ENCODE measurements at places on chromosomes 12 and 14.

DNA sequence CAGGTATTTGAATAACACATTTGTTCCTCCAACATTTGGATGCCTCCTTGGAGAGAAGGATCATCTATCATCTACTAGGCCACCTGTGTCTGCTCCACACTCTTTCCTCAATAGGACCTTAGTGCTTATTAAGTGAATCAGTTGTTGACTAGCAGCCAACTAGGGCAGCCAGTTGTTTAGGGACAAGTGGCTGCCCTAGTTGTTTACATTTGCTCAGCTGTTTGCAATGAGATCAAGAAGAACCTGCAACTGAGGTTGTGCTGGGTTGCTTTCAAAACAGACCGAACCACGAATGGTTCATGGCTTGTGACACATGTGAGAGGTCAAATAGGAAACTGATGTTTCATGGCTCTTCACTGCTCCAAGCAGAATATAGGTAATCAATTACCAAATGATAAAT, 53.8 kb downstream of the TMCC3 start:
- DNase-seq, result no peak

DNA sequence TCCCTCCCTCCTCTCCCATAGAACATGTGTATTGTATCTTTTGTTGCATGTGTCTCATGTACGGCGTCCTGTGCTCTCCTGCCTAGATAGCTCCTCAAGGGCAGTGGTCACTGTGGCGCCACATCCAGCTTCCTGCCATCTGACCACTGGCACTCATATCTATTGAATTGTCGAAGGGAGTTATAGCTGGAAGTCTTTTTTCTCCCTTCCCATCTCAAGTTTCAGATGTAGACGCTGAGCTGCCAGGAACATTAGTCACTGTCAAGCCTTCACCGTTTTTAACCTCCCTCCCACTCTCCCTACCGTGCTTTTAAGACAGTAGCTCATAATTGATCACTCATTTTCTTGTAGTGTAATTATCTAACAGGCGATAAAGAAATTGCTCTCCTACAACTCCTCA, 33.0 kb downstream of the MTHFD1 start:
- no peak for DNase-seq

- no peak for DNase-seq
Measured at GRCh38 chr12:11130999-11131398, 3.4 kb downstream of the TAS2R30 start.

DNA sequence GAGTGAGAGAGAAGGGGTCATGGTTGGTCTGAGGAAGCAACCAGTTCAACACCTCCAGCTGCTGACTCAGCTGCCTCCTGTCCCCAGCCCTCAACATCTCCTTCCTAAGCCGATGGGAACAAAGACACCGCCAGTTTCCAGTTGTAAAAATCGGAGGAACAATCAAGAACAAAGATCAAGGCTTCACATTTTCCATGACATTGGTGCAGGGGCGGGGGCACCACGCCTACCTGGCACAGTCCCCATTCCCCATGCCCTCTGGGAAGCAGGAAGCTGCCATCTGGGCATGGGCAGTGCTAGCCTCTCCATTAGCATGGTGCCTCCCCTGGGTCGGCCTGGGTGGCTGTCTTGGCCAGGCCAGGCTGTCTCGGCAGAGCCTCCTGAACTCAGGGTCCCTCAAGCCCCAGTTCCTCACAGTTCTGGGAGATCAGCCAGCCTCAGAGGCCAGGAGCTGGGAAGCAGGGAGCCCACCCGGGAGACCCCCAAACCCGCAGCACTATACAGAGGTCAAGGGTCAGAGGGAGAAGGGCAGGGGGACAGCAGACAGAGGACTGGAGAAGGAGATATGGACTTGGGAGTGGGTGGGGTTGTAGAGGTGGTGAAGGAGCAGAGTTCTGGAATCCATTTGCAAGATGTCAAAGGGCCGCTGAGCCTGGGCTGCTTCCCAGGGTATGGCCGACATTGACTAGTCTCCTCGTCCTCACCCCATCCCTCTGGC, 19.6 kb upstream of the TMEM106C start:
- DNase-seq, result no peak

- DNase-seq, result no peak
Measured at GRCh38 chr14:46198676-46199075, 452.9 kb downstream of the RPL10L start.

- no peak for DNase-seq
Measured at GRCh38 chr14:50028458-50028857, 87.9 kb downstream of the VCPKMT start.

DNA sequence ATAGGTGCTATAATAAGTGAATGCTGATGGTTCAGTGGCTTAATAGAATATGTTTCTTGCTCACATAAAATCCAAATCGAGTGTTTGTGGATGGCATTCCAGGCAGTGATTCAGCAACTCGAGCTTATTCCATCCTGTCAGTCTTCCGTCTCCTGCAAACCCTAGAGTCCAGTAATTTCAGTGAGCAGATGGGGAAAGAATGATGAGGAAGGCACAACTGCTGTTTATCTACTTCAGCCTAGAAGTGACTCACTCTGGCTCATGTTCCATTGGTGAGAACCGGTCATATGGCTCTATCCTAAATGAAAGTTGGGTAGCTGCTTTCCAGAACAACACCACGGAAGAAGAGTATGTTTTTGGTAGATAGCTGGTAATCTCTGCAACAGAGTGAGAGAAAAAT, 421.8 kb upstream of the PDE3A start:
- DNase-seq, result no peak

GRCh38 chr12:3518902-3519301, 27.9 kb downstream of the PRMT8 start:
- no peak for DNase-seq

DNA sequence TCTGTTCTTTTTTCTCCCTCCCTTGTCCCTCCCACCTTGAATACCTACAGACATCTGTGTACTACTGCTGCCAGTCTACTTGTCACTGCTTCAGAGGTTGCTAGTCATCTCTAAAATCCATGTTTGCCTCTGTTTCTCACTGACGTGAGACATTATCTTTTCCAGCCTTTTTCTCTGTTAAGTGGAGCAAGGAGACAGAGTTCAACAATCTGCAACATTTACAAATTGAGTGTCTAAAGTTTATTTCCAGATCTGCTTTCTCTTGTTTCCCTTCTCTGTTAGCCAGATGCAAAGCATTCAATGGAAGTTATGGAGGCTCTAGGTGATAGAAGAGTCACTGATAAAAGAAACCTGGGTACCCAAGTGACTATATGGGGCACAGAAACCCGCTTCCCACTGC, 47.5 kb upstream of the CNTN1 start:
- no peak for DNase-seq

DNA sequence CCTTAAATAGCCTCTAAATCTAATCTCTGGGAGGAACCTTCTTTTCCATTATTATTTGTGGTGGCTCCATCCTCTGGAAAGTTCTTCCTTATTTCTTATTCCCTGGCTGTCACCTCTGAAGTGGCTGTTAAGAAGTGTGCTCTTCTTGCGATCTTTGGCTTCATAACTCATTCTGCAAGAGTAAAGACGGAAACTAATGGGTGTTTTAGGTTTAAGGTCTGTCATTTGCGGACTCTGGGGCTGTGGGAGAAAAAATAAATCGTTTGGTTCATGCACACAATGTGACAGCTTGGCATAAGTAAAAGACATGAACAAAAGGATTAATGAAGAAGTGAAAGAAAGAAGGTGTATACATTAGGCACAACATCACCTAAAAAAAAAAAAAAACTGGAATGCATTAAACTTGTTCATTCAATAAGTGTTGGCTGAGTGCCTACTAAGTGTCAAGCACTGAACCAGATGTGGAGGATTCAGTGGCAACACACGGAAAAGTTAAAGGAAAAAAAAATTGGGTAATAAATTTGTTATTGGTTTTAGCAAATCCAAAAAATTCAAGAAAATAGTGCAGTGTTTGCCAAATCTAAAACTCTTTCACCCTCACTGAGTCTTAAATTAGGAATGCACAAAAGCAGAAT, 99.5 kb downstream of the ERGIC2 start:
- DNase-seq, result no peak

- no peak for DNase-seq
Measured at GRCh38 chr12:88896958-88897357, 316.7 kb upstream of the KITLG start.

GRCh38 chr14:75331471-75331870, 52.8 kb downstream of the FOS start:
- DNase-seq, result no peak

DNA sequence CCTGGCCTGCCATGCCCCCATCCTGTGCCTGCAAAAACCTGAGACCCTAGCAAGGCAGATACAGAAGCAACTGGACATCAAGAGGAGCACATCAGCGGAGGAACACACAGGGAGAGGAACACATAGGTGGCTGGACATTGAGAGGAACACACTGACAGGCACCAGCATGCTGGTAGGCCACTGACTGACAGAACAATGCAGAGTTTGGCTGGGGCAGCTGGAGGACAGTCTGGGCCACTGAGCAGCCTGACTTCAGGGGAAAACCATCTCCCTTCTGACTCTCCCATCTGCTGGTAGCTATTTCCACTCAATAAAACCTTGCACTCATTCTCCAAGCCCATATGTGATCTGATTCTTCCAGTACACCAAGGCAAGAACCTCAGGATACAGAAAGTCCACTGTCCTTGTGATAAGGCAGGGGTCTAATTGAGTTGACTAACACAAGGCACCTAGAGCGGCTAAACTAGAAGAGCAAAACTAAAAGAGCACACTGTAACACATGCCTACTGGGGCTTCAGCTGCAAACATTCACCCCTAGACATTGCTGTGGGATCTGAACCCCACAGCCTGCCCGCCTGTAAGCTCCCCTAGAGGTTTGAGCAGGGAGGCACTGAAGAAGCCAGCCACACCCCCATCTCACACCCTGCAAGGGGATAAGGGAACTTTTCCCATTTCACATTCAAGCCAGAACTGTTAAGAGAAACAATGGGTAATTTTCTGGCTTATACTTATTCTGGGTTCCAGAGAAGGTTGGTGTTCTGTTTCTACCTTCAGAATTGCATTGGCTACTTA, 22.1 kb downstream of the CLECL1 start:
- DNase-seq, result no peak

DNA sequence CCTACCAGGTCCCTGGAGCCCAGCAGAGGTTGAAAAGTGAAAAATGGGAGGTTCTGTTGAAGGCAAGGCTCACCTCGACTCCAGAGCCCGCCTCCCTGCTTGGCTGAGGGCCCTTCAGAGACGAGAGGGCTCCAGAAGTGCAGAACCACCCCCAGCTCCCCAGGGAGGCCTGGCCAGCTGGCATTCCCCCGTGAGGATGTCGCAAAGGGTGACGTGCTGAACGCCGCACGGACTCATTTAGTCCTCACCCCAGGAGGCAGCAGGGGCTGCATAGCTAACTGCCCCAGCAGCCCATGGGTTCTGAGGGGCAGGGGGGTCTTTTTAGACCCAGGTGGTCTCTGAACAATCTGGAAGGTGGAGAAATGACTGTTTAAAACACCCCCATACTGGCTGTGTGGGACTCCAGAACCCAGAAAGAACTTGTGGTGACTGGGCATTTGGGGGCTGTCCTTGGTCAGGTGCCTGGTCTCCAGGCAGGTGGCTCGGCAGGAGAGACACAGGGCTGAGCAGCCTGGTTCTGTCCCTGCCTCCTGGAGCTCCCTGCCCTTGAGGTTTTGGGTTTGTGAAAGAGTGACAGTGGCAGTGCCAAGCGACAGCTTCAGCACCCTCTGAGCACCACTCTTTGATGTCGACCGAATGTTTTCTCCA, 32.0 kb downstream of the ANAPC7 start:
- DNase-seq, result no peak

GRCh38 chr14:73884438-73885190, 2.0 kb upstream of the ZNF410 start:
- DNase-seq, result no peak

DNA sequence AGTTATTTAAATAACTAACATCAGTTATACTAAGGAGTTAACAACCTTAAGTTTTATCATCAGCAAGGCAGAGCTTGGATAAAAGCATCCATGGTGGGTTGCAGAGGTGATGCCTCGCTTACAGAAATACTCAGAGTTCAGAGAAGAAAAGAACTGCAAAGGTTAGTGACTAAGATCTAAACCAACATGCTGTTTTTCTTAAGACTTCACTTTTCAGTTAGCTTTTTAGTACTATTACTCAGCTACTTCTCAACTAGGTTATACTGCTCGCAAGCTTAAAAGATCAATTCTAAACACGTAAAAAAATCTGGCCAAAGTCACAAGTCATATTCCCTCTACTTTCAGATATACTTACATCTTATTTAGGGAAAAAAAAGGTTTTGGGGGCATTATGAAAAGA, 2.8 kb downstream of the PPP1CC start:
- no peak for DNase-seq

Measured in substantia nigra (tissue), 51 donors.